Caudate nucleus (tissue), 63 donors: ENCODE measurements at places on chromosomes 1 and 21.

DNA sequence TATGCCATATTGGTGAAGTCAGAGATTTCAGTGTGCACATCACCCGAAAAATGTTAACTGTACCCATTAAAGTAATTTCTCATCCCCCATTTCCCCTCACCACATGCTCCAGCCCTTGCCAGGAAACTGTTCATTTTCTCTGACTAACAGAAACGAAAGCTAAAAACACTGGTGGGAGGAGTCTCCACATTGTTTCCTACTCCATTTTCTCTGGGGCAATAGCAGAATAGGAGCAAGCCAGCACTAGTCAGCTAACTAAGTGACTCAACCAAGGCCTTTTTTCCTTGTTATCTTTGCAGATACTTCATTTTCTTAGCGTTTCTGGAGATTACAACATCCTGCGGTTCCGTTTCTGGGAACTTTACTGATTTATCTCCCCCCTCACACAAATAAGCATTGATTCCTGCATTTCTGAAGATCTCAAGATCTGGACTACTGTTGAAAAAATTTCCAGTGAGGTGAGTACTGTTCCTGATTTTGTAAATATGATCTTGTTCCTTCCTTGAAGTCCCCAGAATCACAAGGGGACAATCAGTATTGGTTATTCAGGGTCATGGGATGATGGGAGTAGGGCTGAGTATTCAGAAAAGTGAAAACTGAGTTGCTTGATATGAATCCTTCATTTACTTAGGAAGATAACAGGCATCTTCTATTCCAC lies at the start of gene IFI16:
Gene IFI16 (plus strand): TSS at position 204 of the 658 bp plus-strand sequence. CDS start 4,774 bp downstream, outside the sequence.
- DNase-seq: no peak

DNA sequence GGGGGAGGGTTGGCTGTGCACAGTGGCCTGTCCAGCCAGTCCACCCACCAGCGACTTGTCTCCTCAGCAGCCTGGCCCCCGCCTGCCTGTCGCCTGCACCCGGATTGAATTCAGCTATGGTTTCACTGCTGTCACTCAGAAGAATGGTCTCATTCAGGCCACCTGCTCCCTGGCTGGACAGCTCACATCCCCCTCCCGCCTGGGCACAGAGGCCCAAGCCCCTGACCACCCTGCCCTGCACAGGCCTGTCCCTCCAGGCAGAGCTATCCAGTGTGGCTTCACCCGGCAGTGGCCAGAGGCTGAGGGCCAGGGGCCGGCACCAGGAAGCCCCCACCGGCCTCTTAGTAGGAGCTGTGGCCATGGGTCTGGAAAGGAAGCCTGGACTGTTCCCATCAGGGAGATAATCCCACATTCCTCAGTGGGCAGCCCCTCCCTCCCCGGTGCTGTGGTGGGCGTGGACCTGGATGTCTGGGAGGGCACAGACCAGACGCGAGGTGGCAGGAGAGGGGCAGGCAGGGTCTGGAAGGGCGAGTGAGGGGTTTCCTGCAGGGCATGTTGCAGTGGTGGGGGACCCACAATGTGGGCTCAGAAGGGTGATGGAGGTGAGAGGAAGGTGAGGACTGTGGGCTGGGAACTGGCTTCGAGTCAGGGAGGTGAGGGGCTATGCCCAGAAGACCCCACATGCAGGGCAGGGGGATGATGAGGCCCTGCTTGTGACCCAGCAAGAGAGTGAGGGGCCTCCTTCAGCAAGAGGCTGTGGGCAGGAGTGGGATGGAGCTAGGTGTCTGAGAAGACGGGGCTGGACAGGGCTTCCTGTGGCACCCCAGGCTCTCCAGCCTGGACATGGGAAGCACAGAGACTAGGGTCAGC lies 30.4 kb downstream of the WNT9A start:
- DNase-seq: peak; percentile 32

DNA sequence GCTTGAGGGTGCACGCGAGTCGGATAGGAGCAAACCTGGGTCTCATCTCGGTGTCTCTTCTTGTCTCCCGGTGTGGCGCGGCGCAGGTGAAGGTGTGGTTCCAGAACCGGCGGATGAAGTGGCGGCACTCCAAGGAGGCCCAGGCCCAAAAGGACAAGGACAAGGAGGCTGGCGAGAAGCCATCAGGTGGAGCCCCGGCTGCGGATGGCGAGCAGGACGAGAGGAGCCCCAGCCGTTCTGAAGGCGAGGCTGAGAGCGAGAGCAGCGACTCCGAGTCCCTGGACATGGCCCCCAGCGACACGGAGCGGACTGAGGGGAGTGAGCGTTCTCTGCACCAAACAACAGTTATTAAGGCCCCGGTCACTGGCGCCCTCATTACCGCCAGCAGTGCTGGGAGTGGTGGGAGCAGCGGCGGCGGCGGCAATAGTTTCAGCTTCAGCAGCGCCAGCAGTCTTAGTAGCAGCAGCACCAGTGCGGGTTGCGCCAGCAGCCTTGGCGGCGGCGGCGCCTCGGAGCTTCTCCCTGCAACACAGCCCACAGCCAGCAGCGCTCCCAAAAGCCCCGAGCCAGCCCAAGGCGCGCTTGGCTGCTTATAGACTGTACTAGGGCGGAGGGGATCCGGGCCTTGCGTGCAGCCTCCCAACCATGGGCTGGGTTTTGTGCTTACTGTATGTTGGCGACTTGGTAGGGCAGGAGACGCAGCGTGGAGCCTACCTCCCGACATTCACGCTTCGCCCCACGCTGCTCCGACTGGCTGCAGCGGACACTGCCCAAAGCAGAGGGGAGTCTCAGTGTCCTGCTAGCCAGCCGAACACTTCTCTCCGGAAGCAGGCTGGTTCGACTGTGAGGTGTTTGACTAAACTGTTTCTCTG lies 5.1 kb downstream of the HLX start:
- DNase-seq: no peak

DNA sequence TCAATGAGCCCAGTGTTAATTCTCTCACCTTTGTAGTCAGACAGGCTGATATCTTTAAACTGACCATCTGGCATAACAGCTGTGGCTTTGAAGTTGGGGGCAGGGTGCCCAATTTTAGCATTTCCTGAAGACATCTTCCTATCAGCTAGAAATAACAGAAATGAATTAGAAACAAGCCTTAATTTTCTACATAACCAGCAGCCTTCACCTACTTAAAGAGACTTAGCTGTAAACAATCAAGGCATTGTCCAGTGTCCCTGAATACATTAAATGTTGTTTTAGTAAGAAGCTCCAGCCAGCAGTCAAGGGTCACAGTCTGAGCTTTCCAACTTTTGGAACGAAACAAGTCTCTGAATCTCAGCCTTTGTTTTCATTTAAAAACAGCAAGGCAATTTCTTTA lies 2.8 kb downstream of the PRDX1 start:
- no peak for DNase-seq

DNA sequence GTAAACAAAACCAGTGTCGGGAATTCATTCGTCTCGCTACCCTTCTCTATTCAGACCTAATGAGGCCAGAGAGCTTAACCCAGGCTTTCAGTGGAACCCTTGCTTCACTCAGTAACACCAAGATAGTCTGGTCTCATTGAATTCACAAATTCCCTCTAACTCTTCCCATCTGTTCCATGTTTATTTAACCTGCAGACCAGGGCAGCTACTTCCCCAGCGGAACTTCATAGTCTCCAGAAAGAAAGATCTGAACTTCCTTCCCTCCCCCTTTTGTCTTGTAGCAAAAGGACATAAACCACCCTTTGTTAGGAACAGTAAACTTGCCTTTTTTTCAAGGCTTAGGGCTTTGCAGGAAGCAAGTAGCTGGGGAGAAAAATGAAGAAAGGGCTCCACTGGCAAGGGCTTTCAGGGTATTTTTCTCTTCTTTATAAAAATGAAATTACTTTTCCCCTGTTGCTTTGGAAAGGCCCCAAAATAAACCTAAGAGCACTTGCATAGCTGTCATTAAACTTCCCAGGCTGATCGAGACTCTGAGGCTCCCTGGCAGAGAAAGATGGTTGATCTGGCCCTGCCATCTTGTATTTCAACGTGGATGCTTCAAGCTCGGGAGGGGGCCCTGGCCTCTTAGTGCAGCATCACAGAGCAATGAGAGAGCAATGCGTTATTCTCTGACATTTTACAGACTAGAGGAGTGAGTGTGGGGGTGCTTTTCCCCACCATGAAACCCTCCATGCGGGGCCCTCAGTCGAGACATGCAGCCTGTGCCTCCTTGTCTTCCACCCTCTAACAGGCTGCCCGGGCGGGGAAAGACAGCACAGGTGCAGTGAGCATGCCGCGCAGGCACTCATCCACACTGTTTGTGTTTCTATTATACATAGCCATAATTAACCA lies 30.0 kb downstream of the MIS18A start:
- no peak for DNase-seq

- no peak for DNase-seq
Observed at GRCh38 chr1:15633756-15634420, 16.6 kb downstream of the DDI2 start.

GRCh38 chr1:21543598-21543997 lies 34.4 kb downstream of the ALPL start:
- no peak for DNase-seq

GRCh38 chr1:108653431-108654105 lies 7.3 kb downstream of the HENMT1 start:
- no peak for DNase-seq

DNA sequence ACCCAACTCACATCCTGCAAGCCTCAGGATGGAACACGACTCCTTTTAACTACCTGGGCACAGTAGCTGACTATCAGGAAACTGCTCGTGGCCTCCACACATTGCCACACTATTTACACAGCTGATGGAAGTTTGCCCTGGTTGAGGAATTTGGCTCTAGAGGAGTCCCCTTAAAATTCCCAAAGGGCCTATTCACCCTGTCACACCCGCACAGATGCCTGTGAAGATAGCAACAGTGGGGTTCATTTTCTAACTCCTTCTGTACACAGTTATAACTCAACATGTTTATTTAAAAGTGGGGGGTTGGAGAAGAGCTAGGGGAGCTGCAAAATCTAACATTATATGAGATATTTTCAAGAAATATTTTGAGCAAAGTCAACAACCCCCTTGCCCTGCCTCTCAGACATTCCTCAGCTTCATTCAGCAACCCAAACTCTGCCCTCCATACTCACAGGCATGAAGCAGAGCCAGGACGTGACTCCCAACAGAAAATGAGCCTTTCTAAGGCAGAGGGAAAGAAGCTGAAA lies 35.8 kb upstream of the CCN1 start:
- no peak for DNase-seq

DNA sequence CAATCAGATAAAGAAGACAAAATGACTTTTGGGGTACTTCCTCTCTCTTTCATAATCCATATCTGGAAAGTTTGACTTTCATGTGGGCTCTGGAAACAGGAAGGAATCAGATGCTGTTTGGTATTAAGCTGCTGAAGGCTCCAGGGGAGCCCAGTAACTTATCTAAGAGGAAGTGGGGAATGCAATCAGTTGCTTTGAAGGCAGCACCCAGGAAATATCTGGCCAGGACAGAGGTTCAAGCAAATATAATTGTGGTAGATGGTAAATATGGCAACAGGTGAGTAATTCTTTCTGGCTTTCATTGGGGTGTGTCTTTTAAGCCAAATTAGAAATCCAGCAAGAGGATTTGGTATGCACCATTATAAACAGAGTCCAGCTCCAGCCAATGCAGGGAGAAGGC lies 44.4 kb downstream of the COLGALT2 start:
- DNase-seq: no peak

- no peak for DNase-seq
Observed at GRCh38 chr1:224820341-224820740, 109.1 kb upstream of the DNAH14 start.
